ENCODE measurements at places on chromosomes 6 and 20.
A peak's percentile ranks its signal among the peaks of the same experiment; 100 is the strongest.

- no peaks in the 10 kb centered on the region for H3K4me1 ChIP-seq
- H3K36me3 ChIP-seq, result no peaks in the 10 kb centered on the region
- no peaks in the 10 kb centered on the region for H3K27me3 ChIP-seq
- H3K27ac ChIP-seq, result no peak overlapping the region
- no peak overlapping the region for H3K4me3 ChIP-seq
- no peak for DNase-seq
Measured at GRCh38 chr6:136411025-136411325, 121.3 kb upstream of the BCLAF1 start.

DNA sequence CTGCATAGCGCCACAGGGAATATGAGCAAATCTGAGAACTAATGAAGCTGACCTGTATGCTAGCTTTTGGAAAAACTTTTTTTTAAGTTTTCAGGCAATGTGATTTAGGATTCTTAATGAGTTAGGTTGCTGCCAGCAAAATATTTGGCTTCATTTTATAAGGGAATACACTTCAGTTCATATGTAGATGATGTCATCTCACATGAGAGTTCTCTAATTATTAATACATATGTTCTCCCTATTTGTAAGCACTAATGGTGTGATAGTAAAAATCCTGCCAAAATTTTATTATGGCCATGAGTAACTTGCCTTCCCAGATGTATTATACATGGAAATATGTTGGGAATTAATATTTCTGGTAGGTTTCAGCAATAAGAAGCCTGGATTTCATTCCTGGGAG is 573.8 kb downstream of the EPM2A start:
- H3K4me1 ChIP-seq, result no peaks in the 10 kb centered on the region
- H3K36me3 ChIP-seq, result no peaks in the 10 kb centered on the region
- DNase-seq, result no peak
- no peak overlapping the region for H3K27ac ChIP-seq
- H3K4me3 ChIP-seq, result no peak overlapping the region

- H3K4me1 ChIP-seq, result no peaks in the 10 kb centered on the region
- DNase-seq, result no peak
- no peaks in the 10 kb centered on the region for H3K27me3 ChIP-seq
- no peaks in the 10 kb centered on the region for H3K36me3 ChIP-seq
- H3K27ac ChIP-seq, result no peak overlapping the region
Measured at GRCh38 chr6:96466147-96466863, 55.3 kb upstream of the UFL1 start.

DNA sequence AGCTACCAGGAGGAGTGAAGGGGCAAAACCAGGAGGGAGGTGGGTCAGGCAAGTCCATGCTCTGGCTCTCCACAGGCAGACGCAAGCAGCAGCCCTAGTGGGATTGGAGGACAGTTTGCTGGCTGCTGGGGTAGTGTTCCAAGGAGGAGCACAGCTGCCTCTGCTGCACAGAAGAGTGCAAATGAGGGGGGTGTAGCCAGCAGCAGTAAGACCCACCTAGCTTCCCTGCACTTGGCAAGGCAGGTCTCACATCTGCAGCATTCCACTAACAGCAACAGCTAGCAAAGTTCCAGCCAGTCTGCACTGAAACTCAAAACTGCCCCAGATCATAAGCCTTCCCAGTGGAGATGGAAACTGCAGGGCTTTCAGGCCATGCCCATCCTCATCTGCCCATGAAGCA is 405.0 kb downstream of the UTRN start:
- peaks cover 34% of the 10 kb centered on the region for H3K36me3 ChIP-seq
- H3K4me1 ChIP-seq, result no peaks in the 10 kb centered on the region
- H3K4me3 ChIP-seq, result no peak overlapping the region
- no peak for DNase-seq
- no peak overlapping the region for H3K27ac ChIP-seq

DNA sequence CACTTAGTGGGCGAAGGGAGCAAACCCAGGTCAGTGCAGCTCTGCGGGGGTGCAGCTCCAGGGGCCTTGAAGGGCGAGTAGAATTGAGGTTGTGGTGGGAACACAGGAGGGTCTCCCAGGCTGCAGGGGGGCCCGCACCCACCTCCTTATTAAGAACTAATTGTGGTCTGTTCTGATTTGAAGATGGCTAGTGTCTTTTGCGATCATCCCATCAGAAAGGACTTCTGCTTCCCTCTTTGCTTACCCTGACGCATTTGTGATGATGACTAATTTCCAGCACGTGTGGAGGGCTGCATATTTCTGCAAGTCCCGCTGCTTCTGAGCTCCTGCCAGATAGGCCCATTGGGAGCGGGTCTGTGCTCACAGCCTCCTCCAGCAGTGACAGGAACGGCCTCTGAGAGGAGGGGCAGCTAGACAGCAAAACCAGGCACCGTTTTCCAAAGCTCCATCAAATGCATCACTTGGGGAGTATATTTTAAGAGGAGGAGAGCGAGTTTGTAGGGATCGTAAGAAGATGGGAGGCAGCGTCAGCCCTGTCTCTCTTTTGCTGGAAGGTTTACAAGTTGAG is 268.9 kb downstream of the CDH4 start:
- no peak for DNase-seq
- H3K27ac ChIP-seq, result no peak overlapping the region
- no peak overlapping the region for H3K4me3 ChIP-seq
- H3K36me3 ChIP-seq, result no peaks in the 10 kb centered on the region
- H3K27me3 ChIP-seq, result peaks cover 10% of the 10 kb centered on the region

GRCh38 chr20:41167481-41168253 is 30.3 kb downstream of the PLCG1 start:
- no peak overlapping the region for H3K27ac ChIP-seq
- peaks cover 96% of the 10 kb centered on the region for H3K36me3 ChIP-seq
- no peaks in the 10 kb centered on the region for H3K27me3 ChIP-seq
- no peak for DNase-seq

GRCh38 chr6:21596949-21597682 is 3.6 kb downstream of the SOX4 start:
- peaks cover 34% of the 10 kb centered on the region for H3K27me3 ChIP-seq
- no peaks in the 10 kb centered on the region for H3K36me3 ChIP-seq
- peaks cover 37% of the 10 kb centered on the region for H3K4me1 ChIP-seq
- peak overlapping the region; percentile 86 for H3K4me3 ChIP-seq
- no peak overlapping the region for H3K27ac ChIP-seq

- no peaks in the 10 kb centered on the region for H3K36me3 ChIP-seq
- H3K27me3 ChIP-seq, result no peaks in the 10 kb centered on the region
- DNase-seq, result no peak
- H3K4me3 ChIP-seq, result no peak overlapping the region
- no peak overlapping the region for H3K27ac ChIP-seq
- no peaks in the 10 kb centered on the region for H3K4me1 ChIP-seq
Measured at GRCh38 chr6:118677193-118677592, 25.8 kb upstream of the CEP85L start.

- peaks cover 6% of the 10 kb centered on the region for H3K4me1 ChIP-seq
- no peak overlapping the region for H3K4me3 ChIP-seq
- no peaks in the 10 kb centered on the region for H3K36me3 ChIP-seq
- no peak overlapping the region for H3K27ac ChIP-seq
Measured at GRCh38 chr6:135418040-135418760, 79.3 kb downstream of the AHI1 start.

DNA sequence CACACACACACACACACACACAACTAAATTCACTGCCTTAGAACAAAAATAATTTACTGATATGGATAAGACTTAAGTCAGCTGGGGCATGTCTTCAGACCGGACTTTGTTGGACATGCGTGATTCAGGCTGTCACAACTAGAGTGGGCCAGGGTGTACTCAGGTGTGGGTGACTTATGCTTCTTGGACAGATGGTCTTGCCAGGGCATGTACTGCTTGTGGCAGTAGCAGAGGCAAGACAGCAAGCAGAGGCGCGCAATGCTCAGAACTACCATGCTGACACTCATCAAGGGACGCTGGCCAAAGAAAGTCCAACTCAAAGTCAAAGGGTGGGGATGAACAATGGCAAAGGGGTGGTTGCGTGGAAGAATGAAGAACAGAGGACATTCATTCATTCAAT is 437.5 kb downstream of the CBLN4 start:
- no peaks in the 10 kb centered on the region for H3K36me3 ChIP-seq
- no peaks in the 10 kb centered on the region for H3K4me1 ChIP-seq
- no peaks in the 10 kb centered on the region for H3K27me3 ChIP-seq
- no peak overlapping the region for H3K27ac ChIP-seq
- no peak overlapping the region for H3K4me3 ChIP-seq
- no peak for DNase-seq

DNA sequence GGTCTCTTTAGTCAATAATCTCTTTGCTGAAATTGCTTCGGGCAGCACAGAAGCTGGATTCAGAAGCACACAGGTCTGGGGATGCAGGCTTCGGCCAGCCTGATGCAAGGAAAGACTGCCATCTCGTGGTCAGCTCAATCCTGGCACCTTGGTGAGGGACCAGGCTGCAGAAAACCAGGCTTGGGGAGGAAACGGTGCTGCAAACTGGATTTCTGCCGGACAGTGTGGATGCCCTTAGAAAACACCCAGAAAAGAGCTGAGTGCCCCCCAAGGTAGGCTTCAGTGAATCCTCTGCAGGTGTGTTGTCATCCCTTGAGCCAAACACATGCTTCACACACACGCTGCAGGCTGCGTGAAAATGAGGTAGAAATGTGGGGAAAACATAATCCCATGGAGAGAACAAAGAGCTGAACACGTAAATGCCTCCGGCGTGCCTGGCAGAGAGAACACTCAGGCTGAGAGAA is 89.8 kb upstream of the PAX1 start:
- peak; percentile 66 for DNase-seq
- H3K27me3 ChIP-seq, result peaks cover 5% of the 10 kb centered on the region
- no peak overlapping the region for H3K4me3 ChIP-seq
- H3K36me3 ChIP-seq, result no peaks in the 10 kb centered on the region
- H3K27ac ChIP-seq, result no peak overlapping the region

GRCh38 chr6:4210629-4211419 is 75.4 kb upstream of the ECI2 start:
- H3K36me3 ChIP-seq, result no peaks in the 10 kb centered on the region
- no peaks in the 10 kb centered on the region for H3K27me3 ChIP-seq
- no peak overlapping the region for H3K27ac ChIP-seq

DNA sequence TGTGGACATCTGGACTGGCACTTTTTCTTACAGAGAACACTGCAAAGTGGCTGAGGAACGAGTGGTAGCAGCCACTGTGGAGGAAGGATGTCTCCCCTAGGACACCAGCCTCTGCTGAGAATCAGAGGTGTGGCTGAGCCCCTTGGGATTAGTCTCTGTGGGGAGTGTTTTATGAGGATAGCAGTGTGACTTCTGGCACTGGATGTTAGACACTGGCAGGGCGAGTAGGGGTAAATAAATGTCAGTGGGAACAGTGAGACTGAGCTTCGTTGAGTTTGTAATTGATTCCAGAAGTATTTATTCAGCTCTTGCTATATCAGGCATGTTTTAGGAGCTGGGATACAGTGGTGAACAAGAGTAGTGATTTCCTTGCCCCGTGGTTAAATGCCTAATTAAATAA is 124.0 kb downstream of the JARID2 start:
- H3K4me1 ChIP-seq, result no peaks in the 10 kb centered on the region
- no peak overlapping the region for H3K27ac ChIP-seq
- H3K36me3 ChIP-seq, result 0 out of 3 replicates have a peak, but pooled peaks cover 2% of the 10 kb centered on the region

- no peaks in the 10 kb centered on the region for H3K27me3 ChIP-seq
- peaks cover 8% of the 10 kb centered on the region for H3K36me3 ChIP-seq
- H3K27ac ChIP-seq, result no peak overlapping the region
- H3K4me1 ChIP-seq, result peaks cover 83% of the 10 kb centered on the region
- no peak for DNase-seq
- 0 out of 2 replicates have a peak overlapping the region, but pooled peaks have one; percentile 31 for H3K4me3 ChIP-seq
Measured at GRCh38 chr6:110882274-110882619, 7.7 kb downstream of the AMD1 start.

- no peak overlapping the region for H3K4me3 ChIP-seq
- DNase-seq, result no peak
- no peaks in the 10 kb centered on the region for H3K4me1 ChIP-seq
- H3K27ac ChIP-seq, result no peak overlapping the region
- H3K27me3 ChIP-seq, result no peaks in the 10 kb centered on the region
Measured at GRCh38 chr20:9412309-9412708, 102.1 kb upstream of the LAMP5 start.

DNA sequence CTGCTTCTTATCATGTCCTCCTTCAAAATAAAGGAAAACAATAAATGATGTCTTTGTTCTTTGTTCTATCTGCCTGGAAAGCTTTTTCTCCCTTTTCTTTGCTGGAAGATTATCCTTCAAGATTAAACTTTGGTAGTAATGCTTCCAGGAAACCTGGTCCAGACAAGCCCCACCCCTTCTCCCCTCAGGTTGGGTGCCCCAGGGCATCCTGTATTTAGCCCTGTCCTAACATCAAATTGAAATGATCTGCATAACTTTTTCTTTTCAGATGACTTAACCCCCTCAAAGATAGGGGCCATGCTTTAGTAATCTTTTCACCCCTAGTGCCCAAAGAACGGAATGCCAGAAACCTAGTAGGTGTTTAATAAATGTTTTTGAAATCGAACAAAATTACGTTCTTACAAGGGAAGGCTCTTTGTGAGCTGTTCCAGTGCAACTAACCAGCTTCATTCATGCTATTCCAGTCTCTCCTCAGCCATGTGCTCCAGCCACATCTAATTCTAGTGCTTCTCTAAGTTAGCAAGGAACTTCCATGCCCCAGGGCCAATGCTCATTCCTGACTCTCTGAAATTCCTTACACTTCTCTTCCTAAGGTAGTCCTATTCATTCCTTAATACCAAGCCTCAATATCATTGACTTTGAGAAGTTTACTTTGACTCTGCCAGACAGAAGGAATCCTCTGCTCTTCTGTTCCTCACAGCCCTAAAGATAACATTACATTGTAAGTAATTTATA is 135.6 kb upstream of the BACH2 start:
- H3K4me1 ChIP-seq, result no peaks in the 10 kb centered on the region
- H3K36me3 ChIP-seq, result no peaks in the 10 kb centered on the region
- H3K27ac ChIP-seq, result no peak overlapping the region
- no peak overlapping the region for H3K4me3 ChIP-seq

DNA sequence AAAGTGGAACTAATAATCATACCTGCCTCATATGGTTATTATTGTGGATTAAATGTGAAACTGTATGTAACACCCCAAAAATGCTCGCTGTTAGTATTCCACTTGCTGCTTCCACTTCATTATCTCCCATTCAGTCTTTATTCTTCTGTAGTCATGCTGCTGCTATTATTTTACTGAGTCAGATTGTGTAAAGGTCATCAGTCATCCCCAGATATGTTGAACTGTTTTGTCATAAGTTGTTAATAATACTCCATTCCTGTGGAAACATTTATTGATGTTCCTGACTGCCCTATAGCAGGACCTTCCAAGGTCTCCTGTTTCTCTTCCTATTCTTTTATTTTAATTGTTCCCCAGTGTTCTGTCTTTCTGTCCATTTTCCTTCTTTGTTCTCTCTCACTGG is 1148.3 kb downstream of the EPHA7 start:
- H3K4me3 ChIP-seq, result no peak overlapping the region
- H3K4me1 ChIP-seq, result no peaks in the 10 kb centered on the region
- H3K27me3 ChIP-seq, result no peaks in the 10 kb centered on the region
- DNase-seq, result no peak
- no peaks in the 10 kb centered on the region for H3K36me3 ChIP-seq
- no peak overlapping the region for H3K27ac ChIP-seq
